ENCODE measurements at places on chromosomes 11 and 22.
A peak's percentile ranks its signal among the peaks of the same experiment; 100 is the strongest.

DNA sequence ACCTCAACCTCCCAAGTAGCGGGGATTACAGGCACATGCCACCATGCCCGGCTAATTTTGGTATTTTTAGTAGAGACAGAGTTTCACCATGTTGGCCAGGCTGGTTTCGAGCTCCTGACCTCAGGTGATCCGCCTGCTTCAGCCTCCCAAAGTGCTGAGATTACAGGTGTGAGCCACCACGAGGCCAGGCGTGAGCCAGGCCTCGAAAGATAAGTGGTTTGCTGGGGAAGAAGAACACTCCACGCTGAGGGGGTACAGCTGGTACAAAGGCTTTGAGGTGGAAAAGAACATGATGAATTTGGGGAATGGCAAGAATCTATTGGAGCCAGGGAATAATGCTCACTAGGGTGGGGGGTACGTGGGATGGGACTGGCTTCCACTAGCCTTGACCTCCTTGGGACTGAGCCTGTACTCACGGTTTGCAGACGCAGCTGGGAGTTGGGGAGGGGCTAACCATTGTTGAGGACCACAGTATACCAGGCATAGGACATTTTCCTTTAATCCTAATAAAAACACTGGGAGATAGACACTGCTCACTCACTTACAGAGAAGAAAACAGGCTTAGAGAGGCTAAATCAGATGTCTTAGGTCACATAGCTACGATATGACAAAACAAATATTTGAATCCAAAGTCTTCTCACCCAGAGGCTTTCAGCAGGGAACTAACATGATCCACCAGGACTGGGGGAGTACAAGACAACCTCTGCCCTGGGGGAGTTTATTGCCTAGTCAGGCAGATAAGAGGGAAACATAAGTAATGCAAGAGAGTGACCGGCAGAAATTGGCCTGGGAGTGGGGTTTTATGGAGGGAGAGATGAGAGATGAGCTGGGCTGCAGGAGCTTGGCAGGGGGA, 4.9 kb downstream of the SLCO2B1 start:
- DNase-seq: no peak

DNA sequence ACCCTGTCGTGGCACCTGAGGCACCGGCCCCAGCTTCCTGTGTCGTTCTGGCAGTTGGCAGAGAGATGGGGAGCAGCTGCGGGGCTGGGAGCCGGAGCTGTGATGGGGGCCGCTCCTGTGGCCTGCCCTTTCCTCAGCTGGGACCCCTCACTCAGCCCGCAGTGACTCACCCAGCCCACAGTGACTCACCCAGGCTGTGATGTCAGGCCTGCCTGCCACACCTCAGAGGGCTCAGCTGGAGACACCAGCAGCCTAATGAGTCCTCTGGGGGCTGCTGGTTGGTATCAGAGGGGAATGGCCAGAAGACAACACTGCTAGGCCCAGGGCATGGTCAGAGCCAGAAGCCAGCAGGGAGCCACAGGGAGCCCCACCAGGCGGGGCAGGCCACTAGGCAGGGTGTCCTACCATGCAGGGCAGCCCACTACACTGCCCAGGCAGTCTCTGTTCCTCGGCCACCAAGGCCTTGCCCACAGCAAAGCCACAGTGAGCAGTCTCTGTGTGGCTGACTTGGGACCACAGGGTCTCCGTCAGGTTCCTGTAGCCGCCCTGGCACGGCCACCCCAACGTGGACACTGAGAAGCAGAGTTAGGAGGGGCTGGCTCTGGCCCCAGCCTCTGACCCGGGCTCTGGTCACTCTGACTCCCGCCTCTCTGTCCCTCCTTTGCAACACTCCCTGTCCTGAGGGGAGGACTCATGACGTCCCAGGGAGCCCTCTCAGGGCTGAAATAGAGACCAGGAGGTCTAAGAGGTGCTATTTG, 4.2 kb upstream of the FXYD2 start:
- DNase-seq: peak; percentile 79

DNA sequence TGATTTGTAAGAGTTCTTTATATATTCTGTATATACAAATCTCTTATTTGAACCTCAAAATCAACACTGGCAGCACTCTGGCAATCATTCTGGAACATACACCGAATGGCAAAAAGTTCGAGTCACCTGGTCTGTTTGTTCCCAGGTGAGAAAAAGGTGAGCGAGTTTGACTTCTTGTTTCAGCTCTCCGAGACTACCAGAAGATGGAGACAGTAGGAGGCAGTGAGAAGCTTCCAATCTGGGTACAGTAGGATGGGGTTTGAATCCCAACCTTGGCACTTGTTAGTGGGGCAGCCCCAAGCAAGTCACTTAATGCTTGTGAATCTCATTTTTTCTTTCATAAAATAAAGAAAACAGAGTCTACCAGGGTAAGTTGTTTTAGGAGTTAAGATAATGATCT, 76.4 kb downstream of the C2CD3 start:
- DNase-seq: no peak

- no peak for DNase-seq
Measured at GRCh38 chr11:17813391-17814059, 78.9 kb downstream of the KCNC1 start.

- no peak for DNase-seq
Measured at GRCh38 chr22:24423519-24424000, 3.8 kb upstream of the ADORA2A start.

- DNase-seq: no peak
Measured at GRCh38 chr22:50316114-50317065, 8.9 kb upstream of the PLXNB2 start.

DNA sequence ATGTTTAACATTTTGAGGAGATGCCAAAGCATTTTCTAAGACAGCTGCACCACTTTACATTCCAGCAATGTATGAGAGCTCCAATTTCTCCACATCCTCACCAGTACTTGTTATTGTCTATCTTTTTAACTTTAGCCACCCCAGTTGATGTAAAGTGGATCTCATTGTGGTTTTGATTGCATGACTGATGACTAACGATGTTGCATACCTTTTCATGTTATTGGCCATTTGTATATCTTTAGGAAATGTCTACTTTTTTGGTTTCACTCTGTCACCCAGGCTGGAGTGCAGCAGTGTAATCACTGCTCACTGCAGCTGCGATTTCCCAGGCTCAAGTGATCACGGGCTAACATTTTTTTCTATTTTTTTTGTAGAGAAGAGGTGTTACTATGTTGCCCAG, 8.9 kb downstream of the TTC28 start:
- no peak for DNase-seq

GRCh38 chr11:120914601-120915000, 109.3 kb upstream of the TBCEL start:
- DNase-seq: no peak

DNA sequence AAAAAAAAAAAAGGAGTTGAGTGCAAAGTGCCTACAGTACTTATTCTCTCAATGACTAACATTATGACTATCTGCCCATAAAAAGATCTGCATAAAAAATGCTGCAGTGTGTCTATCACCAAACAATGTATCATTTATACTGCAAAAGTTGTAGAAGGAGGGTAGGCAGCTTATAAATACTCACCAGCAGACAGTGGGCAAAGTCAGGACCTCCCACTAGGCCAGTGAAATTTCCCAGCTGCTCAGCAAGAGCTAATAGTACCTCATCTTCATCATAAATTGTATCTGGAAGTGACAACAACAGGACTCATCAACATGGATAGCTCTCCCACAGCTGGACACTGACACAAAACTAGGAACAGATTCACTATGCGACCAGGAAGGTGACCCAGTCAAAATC, 1.6 kb downstream of the PPP2R1B start:
- DNase-seq: no peak

DNA sequence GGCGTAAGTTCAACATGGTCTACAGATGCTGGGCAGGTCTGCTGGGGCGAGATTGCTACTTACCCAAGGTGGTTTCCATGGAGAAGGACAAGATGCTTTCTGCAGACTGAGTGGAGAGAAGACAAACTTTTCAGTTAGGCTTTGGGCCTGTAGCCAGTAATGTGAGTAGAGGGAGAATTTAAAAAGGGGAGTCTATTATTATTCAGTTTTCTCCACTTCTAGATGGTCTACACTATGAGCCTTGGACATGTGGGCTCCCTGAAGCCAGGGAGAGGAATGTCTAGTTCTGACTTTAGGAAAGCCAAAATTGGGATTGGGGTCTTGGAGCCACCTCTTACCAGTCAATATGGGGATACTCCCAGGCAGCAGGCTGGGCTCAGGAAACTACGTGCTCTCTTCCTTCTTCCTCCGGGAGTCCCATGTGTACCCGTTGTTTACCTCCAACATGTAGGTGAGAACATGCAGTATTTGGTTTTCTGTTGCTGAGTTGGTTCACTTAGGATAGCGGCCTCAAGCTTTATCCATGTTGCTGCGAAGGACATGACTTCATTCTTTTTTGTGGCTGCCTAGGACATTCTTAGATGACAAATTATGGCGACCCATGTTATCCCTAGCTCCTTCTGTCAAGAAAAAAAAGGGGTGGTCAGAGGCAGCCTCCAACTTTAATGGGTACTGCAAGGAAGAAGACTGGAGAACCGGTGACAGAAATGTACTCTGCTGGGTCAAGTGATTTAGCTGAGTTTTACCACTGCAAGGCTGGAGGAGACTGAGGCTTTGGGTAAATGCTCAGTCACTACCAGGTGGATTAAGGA, 14.7 kb upstream of the ZNF280A start:
- DNase-seq: no peak

DNA sequence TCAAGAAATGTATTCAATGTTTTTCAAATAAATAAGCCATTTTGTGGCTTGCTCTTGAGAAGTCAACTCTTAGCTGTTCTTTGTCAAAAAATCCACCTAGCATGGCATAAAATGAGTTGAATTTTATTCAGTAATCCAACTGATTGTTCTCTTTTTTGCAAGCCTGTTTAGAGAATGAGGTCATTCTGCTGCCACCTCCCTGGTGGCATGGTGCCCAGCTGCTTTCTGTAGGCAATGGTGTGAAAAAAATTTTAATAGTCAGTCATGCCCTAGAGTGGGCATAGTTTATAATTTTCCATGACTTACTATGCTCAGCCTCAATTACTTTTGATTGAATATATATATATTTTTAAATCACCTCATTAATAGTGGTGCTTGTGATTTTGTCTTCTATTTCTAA, 177.2 kb downstream of the INSC start:
- DNase-seq: no peak

GRCh38 chr11:18617688-18618341, 16.3 kb downstream of the SPTY2D1 start:
- DNase-seq: no peak

DNA sequence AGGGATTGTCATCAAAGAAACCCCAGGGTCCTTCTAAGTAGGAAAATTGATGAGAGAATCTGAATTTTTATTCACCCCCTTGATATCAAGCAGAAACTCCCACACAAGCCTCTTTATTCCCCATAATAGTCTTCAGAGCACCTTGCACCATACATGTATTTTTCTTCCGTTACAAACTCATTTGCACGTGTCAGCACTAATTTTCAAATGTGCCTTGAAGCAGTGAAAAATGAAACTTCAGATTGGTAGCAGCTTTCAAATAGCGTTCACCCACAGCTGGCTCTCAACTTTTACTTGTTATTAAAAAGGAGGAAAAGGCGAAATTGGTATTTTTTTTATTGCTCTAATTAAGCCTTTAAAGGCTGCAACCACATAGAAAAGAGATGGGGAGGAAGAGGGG, 343.0 kb upstream of the TENM4 start:
- DNase-seq: no peak

DNA sequence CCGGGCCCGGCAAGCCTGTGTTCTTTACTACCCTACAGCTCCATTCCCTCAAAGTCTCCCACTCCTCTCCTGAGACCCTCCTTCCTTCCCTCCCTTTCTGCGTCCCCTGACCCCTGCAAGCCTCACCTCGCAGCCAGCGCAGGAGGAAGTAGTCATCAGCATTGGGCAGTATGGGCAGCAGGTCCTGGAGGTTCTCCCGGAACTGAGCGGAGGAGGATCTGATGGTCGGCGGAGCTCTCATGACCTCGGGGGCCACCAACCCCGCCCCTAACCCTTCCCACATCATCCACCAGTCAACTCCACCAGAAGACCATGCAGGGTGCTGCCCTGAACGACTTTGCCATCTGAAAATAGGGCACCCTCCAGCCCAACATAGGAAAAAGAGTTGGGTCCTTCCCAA, 1.9 kb downstream of the SEC14L4 start:
- no peak for DNase-seq

- no peak for DNase-seq
Measured at GRCh38 chr11:123439616-123440015, 9.5 kb downstream of the GRAMD1B start.

DNA sequence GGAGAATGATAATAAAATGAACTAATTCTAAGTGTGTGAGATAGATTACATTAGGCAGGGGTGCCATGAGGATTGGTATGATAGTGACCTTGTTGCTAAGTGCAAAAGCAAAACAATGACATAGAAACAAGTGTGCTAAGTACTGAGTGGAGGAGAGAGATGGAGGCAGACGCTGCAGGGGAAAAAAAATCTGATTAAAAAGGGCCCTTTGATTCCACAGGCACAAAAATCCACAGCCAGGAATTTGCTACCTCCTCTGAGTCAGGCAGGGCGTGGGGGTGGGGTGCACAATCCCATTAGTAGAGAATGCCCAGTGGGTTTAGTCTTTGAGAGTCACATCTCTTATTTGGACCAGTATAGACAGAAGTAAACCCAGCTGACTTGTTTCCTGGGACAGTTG, at the start of gene CNTF:
CNTF (plus strand) TSS at position 322 of the 400 bp plus-strand sequence. CDS start 88 bp downstream, outside the sequence.
- no peak for DNase-seq

Measured in stimulated activated CD8-positive, alpha-beta memory T cell treated with anti-CD3 and anti-CD28 coated beads, Interleukin-7, amount 100 ng/mL, for 1 hour (primary cell).